ENCODE measurements at places on chromosomes 2 and 18.

DNA sequence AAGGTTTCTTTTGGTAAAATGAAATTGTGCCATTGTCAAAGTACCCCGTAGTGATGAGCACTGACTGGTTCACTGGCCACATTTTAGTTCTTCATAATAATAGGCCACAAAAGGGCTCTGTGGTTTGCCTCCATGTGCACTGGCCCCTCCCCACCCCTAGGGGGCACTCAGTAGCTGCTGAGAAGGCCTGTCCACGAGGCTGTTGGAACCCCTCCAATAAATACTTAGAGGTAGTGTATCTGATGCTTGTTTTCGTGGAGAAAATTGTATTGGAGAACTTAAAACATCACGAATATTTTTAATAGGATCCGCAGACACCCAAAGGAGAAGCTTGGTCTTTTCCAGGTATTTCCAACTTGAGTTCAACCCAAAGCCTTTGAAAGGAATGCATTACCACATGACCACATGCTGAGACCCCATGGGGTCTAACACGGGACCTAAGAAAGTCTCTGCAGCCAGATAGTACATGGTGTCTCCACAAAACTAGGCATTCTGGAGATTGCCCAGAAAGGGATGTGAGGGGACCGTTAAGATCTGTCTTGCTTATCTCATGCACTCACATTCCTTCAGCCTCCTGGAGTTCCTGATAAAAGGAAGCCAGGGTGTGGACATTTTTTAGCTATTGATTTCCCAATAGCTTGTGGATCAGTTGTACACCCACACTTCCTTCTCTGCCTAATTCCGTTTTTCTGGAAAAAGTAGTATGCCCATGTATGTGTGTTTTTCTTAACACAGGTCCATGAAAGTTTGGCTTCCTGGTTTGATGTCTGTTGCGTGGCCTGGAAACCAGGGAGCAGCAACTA, 28.5 kb upstream of the NOSTRIN start:
- DNase-seq: peak; percentile 71

DNA sequence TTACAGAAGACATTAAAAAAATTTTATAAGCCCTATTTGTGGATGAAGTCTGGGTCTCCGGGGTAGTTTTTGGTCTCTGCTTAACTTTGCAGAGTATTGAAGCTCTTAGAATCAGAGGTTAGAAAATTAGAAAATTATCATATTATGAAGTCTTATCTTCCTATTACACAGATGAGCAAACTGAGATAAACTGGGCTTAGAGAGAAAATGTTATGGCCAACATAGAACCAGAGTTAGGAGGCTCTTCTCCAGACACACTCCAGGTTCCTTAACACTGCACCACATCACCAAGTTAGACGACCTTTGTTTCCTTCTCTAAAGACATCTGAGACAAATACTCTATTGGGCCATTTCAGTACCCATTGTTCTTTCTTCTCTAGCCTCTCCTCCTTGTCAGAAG, 36.7 kb upstream of the NEB start:
- no peak for DNase-seq

- peak; percentile 76 for DNase-seq
Measured at GRCh38 chr2:170409164-170409535, 231.2 kb downstream of the MYO3B start.

DNA sequence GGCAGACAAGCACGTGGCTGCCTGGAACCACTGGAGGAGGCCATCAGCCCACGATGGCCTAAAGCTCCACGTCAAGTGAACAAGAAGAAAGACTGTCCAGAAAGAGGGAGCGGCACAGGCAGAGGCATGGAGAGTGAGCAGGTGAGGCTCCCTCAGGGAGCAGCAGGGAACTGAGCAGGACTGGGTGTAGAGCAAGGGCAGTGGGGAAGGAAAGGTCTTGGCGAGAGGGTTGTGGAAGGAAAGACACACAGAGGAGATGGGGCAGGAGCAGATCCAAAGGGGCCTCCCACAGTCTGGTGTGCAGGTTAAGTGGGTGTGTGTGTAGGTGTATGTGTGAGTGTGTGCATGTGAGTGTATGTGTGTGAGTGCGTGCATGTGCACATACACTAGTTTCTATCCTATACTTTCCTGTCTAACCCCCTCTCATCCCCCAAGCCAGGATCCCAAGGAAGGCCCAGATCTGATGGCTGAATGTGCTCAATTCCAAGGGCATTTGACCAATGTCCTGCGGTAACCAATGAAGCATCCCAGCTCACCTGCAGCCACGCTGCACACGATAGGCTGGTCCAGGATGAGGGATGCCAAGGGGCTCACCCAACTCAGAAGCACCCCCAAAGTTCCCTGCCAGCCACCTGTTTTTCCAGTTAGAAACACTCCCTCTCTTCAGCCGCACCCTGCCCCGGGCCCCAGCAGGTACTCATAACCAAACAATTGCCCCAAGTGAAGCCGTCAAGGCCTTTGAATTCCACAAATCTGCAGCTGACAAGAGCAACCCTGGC, 262.5 kb upstream of the RAB6C start:
- DNase-seq: no peak

- DNase-seq: peak; percentile 76
Measured at GRCh38 chr2:216083464-216084281, 2.0 kb downstream of the TMEM169 start.

GRCh38 chr2:7963787-7964186, 718.1 kb upstream of the ID2 start:
- no peak for DNase-seq

- DNase-seq: no peak
Measured at GRCh38 chr2:158142568-158143332, 41.1 kb downstream of the UPP2 start.

- no peak for DNase-seq
Measured at GRCh38 chr2:218259099-218259961, 1.5 kb upstream of the GPBAR1 start.

- DNase-seq: no peak
Measured at GRCh38 chr18:3246635-3247239, 864 bp upstream of the MYL12A start.

GRCh38 chr18:50458796-50459195, 84.0 kb downstream of the SKA1 start:
- no peak for DNase-seq

- DNase-seq: no peak
Measured at GRCh38 chr2:208249296-208249695, 5.6 kb downstream of the IDH1 start.

- DNase-seq: no peak
Measured at GRCh38 chr2:101147062-101147461, 4.1 kb downstream of the TBC1D8 start.

GRCh38 chr18:23401400-23402347, 51.4 kb upstream of the RIOK3 start:
- peak; percentile 36 for DNase-seq

GRCh38 chr2:182867426-182868053, 1.1 kb upstream of the FRZB start:
- DNase-seq: peak; percentile 17

DNA sequence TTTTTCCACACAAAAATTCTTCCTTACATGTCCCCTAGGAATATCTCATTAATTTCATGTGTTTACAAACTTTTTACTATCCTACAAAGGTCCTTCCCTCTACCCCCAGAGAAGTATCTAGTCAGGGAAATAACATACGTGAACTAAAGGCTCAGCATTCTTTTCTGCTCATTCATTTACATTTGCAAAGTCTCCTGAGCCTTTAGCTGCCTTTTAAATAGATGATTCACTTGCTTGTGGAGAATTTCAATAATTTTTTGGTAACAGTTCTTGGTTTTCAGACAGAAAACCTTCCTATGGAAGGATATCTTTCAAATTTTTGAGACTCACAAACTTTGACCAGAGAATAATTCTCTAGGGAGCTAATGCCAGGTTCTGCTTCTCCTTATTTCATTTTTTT, 81.5 kb upstream of the RMDN2 start:
- no peak for DNase-seq

GRCh38 chr18:13376841-13377351, 158.3 kb downstream of the LDLRAD4 start:
- no peak for DNase-seq

- DNase-seq: no peak
Measured at GRCh38 chr2:46136481-46136880, 160.7 kb upstream of the EPAS1 start.

GRCh38 chr2:16053437-16054257, 113.3 kb downstream of the MYCN start:
- no peak for DNase-seq

- no peak for DNase-seq
Measured at GRCh38 chr2:66273933-66274490, 160.9 kb upstream of the MEIS1 start.

GRCh38 chr2:142041996-142042395, 88.8 kb downstream of the LRP1B start:
- DNase-seq: no peak

DNA sequence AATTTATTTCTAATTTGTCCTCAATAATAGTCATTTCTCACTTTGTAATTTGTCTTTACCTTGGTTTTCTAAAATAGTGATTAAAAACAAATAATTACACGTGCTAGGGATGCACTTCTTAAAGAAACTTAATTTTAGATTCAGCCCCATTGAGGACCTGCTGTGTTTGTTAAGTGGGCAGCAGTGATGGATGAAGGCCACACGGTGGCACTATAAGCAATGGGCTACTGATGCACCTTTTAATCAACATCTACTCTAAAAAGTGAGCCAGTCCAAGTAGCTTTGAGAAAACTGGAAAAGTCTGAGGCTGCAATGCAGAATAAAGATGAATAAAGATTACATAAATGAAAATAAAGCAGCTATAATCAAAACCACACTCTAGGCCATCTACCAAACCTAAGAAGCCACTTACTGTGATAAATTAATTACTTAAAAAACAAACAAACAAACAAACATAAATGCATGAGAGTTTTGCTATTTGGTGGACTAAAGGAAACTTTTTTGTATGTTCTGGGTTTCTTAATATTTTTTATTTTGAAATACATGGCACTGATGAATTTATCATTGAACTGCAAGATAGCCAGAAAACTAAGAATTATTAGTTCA, 89.3 kb downstream of the PDE11A start:
- DNase-seq: peak; percentile 32

GRCh38 chr18:45518311-45519155, 96.7 kb upstream of the SLC14A2 start:
- no peak for DNase-seq

DNA sequence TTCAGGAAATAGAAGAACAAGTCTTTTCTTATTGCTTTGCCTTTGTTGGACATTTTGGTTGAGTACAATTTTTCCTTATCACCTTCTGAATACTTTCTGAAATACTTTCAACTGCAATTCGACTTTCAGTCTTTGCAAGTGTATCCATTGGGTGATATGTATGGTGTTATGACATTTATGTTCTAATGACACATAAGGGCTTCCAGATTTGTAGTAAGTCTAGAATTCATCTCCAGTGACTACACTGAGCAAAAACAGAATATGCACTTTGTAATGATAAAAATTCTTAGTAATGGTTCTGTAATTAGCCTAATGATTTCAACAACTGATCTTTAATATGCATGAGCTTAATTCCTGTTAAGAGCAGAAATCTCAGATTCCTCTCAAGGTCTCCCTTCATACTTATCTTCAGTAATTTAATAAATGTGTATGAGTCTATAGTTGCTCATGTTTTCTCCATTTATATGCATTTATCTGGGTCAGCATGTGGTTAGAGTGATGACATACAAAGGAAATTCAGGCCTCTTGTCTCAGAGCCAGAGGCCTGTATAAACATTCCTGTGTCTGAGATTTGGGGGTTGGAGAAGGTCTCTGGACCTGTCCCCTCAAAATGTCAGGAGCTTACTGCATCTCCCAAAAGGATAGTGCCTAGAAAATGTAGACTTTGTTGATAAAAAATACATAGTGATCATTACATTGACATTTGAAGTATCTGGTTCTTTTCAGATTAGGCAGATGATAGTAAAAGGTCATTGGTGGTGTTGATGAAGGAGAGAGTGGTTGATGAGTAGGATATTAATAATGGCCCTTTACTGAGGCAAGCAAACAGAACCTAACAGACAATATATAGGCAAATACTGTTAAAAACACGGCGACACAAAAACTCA, 114.9 kb downstream of the QPCT start:
- no peak for DNase-seq

- peak; percentile 38 for DNase-seq
Measured at GRCh38 chr2:183010112-183010511, 28.1 kb downstream of the NCKAP1 start.

GRCh38 chr18:40555914-40556313, 1399.1 kb upstream of the PIK3C3 start:
- no peak for DNase-seq

DNA sequence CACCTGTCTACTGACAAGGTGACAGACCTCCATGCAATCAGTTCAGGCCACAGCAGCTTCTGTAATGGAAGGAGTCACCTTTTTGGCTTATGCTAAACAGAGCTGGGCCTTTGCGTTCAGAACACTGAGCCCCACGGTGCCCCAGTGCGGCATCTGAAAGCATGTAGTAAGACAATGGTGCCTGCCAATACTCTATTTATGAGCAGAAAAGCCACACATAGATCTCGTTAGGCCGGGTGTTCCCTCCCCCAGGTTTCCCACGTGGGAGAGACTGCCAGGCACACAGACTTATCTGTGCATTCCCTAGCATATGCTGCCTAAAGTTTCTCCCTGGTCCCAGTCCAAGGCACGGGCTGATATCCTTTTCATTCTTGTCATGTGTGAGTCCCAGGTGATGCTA, 150.9 kb downstream of the ACTR3 start:
- no peak for DNase-seq

- DNase-seq: no peak
Measured at GRCh38 chr2:60000686-60001085, 552.8 kb downstream of the BCL11A start.
